ENCODE measurements at places on chromosomes 16 and 17.
A peak's percentile ranks its signal among the peaks of the same experiment; 100 is the strongest.

GRCh38 chr16:3129137-3130131, 5.4 kb upstream of the ZNF213 start:
- peaks cover 41% of the 10 kb centered on the region for H3K36me3 ChIP-seq
- peak; percentile 58 for DNase-seq
- peak overlapping the region; percentile 57 for H3K4me3 ChIP-seq
- peak overlapping the region; percentile 59 for H3K27ac ChIP-seq
- H3K27me3 ChIP-seq, result no peaks in the 10 kb centered on the region

DNA sequence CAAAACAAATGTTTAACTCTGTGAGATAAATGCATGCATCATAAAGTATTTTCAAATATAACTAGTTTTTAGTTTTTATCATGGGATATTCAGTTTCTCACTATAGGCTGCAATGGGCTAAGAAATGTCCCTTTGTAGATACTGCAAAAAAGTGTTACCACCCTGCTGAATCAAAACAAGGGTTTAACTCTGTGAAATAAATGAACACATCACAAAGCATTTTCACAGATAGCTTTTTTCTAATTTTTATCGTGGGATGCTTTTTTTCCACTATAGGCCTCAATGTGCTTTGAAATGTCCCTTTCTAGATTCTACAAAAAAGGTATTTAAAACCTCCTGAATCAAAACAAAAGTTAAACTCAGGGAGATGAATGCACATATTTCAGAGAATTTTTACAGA, 541.1 kb downstream of the KCNJ18 start:
- DNase-seq, result no peak
- H3K36me3 ChIP-seq, result no peaks in the 10 kb centered on the region
- H3K4me3 ChIP-seq, result no peak overlapping the region
- H3K27me3 ChIP-seq, result no peaks in the 10 kb centered on the region

- no peaks in the 10 kb centered on the region for H3K4me1 ChIP-seq
- no peaks in the 10 kb centered on the region for H3K36me3 ChIP-seq
- H3K27ac ChIP-seq, result no peak overlapping the region
- no peak overlapping the region for H3K4me3 ChIP-seq
- DNase-seq, result no peak
Observed at GRCh38 chr17:28211811-28212210, 107.2 kb upstream of the TMEM97 start.

DNA sequence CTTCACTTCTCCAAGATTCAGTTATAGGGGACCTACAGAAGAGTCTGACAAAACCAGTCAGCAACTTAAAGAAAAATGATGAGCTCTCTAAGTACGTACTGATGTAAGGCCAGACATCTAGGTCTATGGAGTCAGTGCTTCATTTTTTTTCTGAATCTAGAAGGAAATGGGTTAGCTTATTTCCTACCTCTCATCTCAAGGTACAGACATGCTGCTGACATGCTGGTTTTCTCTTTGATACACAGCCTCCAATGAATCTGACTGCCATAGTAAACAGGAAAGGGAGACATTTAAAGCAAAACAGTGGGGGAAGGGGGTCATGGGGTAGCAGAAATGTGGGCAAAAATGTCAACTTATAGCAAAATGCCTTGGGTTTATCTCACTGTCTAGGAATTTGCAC, 16.4 kb downstream of the CDR2 start:
- H3K27ac ChIP-seq, result no peak overlapping the region
- H3K27me3 ChIP-seq, result no peaks in the 10 kb centered on the region
- no peak for DNase-seq

DNA sequence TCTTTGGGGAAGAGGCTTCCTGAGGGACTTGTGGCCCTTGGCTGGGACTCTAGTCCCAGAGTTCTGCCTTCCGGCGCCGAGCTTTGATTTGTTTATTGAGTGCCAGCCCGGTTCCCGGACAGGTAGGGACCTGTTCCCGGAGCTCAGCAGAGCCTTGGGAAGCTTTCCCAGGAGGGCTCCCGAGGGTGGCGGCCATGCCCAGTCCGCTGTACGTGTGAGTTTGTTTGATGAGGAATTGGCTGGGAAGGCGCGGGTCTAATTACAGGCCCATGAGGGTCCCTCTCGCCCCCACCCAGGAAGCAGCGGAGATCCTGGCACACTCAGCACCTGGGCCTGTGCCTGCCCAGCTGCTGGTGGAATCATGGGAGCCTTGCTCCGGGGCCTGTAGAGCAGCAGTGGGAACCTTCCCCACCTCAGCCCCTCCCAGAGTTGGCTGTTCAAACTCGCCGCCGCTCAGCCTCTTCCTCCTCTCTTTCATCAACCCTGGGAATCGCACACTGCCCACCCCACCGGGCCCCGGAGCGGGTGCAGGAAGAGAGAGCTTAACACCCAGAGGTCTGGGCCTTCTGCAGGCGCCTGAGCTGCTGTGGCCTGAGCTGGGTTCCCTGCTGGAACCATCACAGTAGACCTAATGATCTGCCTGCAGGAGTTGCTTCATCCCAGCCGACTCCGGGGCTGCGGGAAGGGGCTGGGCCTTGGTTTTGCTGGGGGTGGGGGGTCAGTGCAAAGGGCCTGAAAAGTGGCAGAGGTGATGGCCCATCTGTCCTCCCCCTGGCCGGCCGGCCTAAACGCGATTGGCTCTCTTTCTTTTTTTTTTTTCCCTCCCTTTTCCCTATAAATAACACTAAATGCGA, 313.7 kb downstream of the SEC14L1 start:
- DNase-seq, result no peak
- H3K27me3 ChIP-seq, result no peaks in the 10 kb centered on the region
- no peaks in the 10 kb centered on the region for H3K36me3 ChIP-seq
- peak overlapping the region; percentile 32 for H3K27ac ChIP-seq
- H3K4me1 ChIP-seq, result peaks cover 34% of the 10 kb centered on the region
- H3K4me3 ChIP-seq, result peak overlapping the region; percentile 25

- no peaks in the 10 kb centered on the region for H3K36me3 ChIP-seq
- no peak overlapping the region for H3K27ac ChIP-seq
- peaks cover 5% of the 10 kb centered on the region for H3K4me1 ChIP-seq
- H3K27me3 ChIP-seq, result no peaks in the 10 kb centered on the region
- DNase-seq, result no peak
Observed at GRCh38 chr16:49061137-49061714, 220.4 kb downstream of the CBLN1 start.

DNA sequence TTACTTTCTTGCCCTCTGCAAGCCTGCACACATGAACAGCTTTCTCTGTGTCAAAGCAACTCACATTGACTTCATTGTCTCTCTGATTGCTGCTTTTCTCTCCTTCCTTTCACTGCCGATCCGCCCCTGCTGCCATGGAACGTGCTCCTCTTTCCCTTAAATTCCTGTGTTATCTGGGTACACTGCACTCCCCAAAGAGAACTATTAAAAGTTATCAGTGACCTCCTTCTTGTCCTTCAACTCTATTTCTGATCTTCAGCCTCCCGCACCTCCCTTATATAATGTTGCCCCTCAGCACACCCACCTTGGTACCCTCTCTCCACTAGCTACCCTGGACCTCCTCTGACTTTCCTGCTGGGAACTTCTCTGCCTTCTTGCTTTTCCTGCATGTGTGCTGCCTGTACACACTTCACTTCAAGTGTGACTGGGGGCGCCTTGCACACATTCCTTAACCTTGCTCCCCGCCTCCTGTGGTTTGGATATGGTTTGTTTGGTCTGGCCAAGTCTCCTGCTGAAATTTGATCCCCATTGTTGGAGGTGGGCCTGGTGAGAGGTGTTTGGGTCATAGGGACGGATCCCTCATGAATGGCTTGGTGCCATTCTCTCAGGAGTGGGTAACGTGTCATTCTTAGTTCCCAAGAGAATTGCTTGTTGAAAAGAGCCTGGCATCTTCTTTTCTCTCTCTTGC, 26.7 kb upstream of the PMP22 start:
- H3K27ac ChIP-seq, result no peak overlapping the region
- H3K36me3 ChIP-seq, result no peaks in the 10 kb centered on the region
- H3K27me3 ChIP-seq, result no peaks in the 10 kb centered on the region
- H3K4me3 ChIP-seq, result no peak overlapping the region

GRCh38 chr16:89370081-89370511, 120.3 kb downstream of the ANKRD11 start:
- H3K27me3 ChIP-seq, result no peaks in the 10 kb centered on the region
- no peak for DNase-seq
- H3K27ac ChIP-seq, result peak overlapping the region; percentile 46
- no peaks in the 10 kb centered on the region for H3K36me3 ChIP-seq
- no peak overlapping the region for H3K4me3 ChIP-seq
- H3K4me1 ChIP-seq, result peaks cover 77% of the 10 kb centered on the region

GRCh38 chr16:8505327-8505991, 84.9 kb downstream of the TMEM114 start:
- no peaks in the 10 kb centered on the region for H3K4me1 ChIP-seq
- no peaks in the 10 kb centered on the region for H3K27me3 ChIP-seq
- no peak overlapping the region for H3K4me3 ChIP-seq
- DNase-seq, result no peak

- DNase-seq, result peak; percentile 63
- H3K4me1 ChIP-seq, result peaks cover 9% of the 10 kb centered on the region
- peak overlapping the region; percentile 78 for H3K4me3 ChIP-seq
- H3K27ac ChIP-seq, result peak overlapping the region; percentile 61
Observed at GRCh38 chr17:78127239-78127887, 1.2 kb downstream of the TMC6 start.

DNA sequence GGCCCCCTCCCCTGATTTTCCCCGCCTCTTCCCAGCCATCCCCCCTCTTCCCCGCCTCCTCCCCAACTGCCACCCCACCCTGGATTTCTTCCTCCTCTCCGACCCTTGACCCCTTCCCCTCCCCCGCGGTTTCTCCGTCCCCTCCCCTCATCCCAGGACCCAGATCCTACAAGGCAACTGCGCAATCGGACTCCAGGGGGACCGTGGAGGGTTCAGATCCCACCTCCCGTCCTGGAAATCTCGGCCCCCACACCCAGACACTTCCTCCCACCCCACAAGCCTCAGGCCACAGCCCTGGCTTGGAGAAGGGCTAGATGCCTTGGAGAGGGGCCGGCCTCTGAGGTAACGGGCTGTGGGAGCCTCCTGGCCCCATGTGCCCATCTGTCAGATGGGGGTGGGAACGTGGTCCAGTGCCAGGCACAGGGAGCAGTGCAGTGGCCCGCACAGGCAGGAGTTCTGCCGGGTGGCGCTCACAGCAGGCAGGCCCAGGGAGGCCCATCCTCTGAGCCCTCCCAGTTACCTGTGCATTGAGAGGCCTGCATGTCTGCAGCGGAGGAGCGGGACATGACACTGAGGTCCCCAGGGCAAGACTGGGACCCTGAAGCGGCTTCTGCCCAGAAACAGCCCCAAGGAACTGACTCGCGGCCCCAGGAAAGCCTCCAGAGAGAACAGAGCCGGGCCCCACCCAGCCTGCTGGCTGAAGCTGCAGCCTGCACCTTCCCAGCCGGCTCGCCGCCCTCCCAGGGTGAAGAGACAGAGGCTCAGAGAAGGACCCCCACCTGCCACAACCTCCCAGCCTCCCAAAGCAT, 16.7 kb downstream of the ZNF423 start:
- no peaks in the 10 kb centered on the region for H3K27me3 ChIP-seq
- H3K36me3 ChIP-seq, result no peaks in the 10 kb centered on the region
- peak overlapping the region; percentile 93 for H3K27ac ChIP-seq
- H3K4me3 ChIP-seq, result peak overlapping the region; percentile 46

GRCh38 chr16:70163596-70163995, 10.0 kb upstream of the CLEC18C start:
- H3K36me3 ChIP-seq, result peaks cover 17% of the 10 kb centered on the region
- H3K4me3 ChIP-seq, result no peak overlapping the region
- no peaks in the 10 kb centered on the region for H3K27me3 ChIP-seq
- no peak for DNase-seq
- no peaks in the 10 kb centered on the region for H3K4me1 ChIP-seq

DNA sequence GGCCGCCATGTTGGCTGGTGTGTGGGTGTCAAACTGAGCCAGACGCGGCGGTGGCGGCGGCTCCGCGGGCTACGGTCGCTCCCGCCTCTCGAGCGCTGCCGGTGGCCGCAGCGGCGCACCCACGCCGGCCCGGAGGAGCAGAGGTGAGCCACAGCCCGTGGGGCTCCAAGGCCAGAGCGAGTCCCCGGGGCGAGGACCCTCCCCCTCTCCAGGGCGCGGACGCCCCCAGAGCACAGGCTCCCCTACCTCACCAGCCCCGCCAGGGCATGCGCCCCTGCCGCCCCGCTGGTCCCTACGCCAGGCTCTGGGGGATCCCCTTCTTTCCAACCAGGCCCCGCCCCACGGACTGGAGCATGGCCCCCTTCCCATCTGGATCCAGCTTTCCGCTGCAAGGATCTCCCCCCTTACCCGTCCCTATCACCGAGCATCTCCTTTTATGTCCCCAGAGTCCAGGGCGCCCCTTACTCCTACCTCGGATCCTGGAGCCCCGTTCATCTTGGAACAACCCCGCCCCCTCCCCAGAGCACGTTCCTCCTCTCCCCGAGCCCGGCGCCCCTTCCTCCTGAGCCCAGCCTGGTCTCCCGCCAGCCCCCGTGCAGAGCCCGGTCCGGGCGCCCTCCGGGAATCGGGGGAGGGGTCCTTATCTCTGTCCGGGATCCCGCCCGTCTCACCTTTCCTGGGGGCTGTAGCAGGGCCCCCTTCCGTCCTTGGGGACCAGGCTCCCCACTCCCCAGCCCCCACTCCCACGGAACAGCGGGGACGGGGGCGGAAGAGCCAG, 412 bp downstream of the EPN2 start:
- H3K4me1 ChIP-seq, result peaks cover 19% of the 10 kb centered on the region
- no peaks in the 10 kb centered on the region for H3K36me3 ChIP-seq
- DNase-seq, result peak; percentile 70
- H3K27ac ChIP-seq, result peak overlapping the region; percentile 92
- H3K27me3 ChIP-seq, result no peaks in the 10 kb centered on the region

GRCh38 chr16:89822188-89823086, 5.8 kb upstream of the SPIRE2 start:
- no peak overlapping the region for H3K27ac ChIP-seq
- H3K27me3 ChIP-seq, result no peaks in the 10 kb centered on the region
- H3K4me3 ChIP-seq, result no peak overlapping the region
- H3K36me3 ChIP-seq, result no peaks in the 10 kb centered on the region
- H3K4me1 ChIP-seq, result peaks cover 5% of the 10 kb centered on the region
- DNase-seq, result no peak

GRCh38 chr16:65038100-65038499, 83.8 kb downstream of the CDH11 start:
- H3K4me1 ChIP-seq, result no peaks in the 10 kb centered on the region
- no peak for DNase-seq
- no peak overlapping the region for H3K27ac ChIP-seq
- H3K4me3 ChIP-seq, result no peak overlapping the region
- no peaks in the 10 kb centered on the region for H3K27me3 ChIP-seq

DNA sequence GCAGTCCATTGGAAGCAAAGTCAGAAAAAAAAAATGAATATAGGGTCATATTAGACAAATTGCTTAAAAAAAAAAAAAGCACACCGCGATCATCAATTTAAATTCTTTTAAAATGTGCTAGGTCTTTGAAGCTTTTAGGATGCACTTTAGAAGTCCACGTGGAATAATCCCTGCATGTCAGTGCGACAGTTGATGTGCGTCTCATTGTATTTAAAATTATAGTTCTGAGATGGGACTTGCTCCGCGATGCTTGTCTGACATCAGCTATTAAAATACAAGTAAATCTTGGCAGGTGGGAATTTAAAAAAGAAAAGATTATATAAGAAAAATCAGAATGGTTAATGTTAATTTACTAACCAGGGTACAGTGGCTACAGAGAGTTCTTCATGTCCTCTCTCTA, 105.2 kb downstream of the RBFOX1 start:
- no peak overlapping the region for H3K4me3 ChIP-seq
- H3K27ac ChIP-seq, result no peak overlapping the region
- no peaks in the 10 kb centered on the region for H3K27me3 ChIP-seq
- H3K36me3 ChIP-seq, result peaks cover 17% of the 10 kb centered on the region
